ENCODE measurements at places on chromosomes 12 and 14. TPM values are rescaled to one million over a fixed set of nuclear protein-coding genes. Genes with fewer than 3 reads are reported as not detected.

Gene NIN
- total RNA-seq: 40.0 TPM

DNA sequence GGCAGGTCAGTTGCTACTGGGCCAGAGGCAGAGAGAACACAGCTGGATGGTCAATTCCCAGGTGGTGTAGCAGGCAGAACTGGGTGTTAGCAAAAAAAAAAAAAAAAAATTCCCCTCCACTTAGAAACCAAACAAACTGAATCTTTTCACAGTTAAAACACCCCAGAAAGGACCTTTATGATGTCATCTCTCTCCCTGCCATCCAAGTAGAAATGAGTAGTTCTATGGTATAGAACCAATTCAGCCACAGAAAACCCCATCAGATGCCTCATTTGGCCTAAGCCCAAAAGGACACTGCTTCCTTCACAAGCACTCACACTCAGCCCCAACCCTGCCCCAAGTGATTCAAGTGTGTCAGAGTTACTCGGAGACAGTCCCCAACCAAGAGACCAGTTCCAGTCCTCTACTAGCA lies 230.8 kb downstream of the DPF3 start:
- no peak for DNase-seq

- DNase-seq: peak; percentile 75
Measured at GRCh38 chr12:20368651-20369304, 441 bp downstream of the PDE3A start.

DNA sequence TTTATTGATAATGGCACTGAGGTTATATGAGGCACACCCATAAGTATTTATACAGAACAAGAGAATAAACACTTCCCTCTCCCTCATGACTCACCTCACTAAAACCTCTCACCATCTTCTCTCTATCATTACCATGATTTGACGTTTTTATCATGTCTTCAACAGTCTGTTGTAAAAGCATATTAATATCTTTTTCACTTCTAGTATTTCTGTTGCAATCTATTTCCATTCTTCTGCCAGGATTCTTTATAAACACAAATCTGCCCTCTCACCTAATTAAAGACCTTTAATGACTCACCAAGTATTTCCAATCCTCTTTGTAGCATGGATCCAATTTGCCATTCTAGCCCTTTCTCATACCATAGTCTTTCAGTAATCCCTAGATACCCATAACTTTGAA lies 527.7 kb downstream of the SLC16A7 start:
- DNase-seq: no peak

DNA sequence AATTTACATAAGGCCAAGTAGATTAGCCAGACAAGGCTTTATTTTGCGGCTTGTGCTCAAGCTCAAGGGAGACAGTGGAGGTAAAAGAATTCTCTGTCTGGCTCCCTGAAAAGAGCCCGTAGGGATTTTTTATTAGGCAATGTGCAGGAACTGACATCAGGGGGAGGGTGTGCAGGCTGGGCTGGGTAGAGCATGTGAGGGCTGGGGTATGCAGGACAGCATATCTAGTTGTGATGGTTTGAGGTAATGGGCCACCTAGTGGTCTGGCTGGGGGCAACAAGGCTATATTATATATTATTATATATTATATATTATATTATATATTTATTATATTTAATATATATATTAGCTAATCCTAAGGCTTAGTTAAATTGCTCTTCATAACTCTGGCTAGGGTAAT lies 102.1 kb downstream of the TMEM117 start:
- DNase-seq: no peak

- DNase-seq: no peak
Measured at GRCh38 chr12:95804291-95804690, 13.7 kb upstream of the NTN4 start.

Gene SSTR1
- total RNA-seq: 4.0 TPM

GRCh38 chr14:91219517-91220389 lies 24.8 kb downstream of the GPR68 start:
- DNase-seq: no peak

- DNase-seq: no peak
Measured at GRCh38 chr14:53509276-53510244, 356.4 kb upstream of the DDHD1 start.

DNA sequence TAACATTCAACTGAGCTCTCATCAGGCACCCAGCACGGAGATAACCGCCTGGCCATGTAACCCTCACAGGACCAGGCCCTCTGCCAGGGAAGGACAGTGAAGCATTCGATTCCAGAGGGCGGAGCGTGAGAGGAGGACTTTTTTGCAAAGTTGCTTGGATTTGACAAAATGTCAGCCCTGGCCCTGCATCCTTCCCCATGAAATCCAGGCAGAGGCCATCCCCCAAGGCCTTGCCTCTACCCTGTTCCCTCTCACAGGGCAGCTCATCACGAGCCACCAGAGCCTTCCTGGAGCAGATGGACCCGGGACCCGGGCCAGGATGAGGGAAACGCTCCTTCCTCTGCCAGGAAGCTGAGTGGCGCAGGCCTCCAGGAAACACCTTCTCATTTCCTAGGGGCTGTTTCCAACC lies 17.0 kb downstream of the CAMKK2 start:
- DNase-seq: no peak

Gene ENDOU
- total RNA-seq: 0.91 TPM

DNA sequence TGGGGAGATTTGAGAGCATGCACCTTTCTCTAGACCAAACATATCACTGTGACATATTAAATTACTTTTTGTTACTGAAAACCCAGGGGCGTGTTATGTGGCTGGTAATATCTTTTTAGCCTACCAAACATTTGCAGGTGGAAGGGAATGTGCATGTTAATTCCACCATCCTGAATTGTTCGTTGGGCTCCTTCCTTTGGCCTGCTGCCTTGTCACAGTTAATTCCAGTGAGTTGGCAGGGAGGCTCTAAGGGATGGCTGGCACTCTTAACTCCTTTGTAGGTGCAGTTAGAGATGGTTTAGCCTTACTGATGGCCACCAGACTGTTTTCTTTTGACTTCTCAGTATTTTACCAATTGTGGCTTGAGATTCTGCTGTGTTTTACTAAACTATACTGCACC lies 64.5 kb downstream of the DIP2B start:
- no peak for DNase-seq

Gene RNASE13
- not detected for total RNA-seq

Gene ADAMTS20
- not detected for total RNA-seq

Gene GPR84
- total RNA-seq: 1.7 TPM

DNA sequence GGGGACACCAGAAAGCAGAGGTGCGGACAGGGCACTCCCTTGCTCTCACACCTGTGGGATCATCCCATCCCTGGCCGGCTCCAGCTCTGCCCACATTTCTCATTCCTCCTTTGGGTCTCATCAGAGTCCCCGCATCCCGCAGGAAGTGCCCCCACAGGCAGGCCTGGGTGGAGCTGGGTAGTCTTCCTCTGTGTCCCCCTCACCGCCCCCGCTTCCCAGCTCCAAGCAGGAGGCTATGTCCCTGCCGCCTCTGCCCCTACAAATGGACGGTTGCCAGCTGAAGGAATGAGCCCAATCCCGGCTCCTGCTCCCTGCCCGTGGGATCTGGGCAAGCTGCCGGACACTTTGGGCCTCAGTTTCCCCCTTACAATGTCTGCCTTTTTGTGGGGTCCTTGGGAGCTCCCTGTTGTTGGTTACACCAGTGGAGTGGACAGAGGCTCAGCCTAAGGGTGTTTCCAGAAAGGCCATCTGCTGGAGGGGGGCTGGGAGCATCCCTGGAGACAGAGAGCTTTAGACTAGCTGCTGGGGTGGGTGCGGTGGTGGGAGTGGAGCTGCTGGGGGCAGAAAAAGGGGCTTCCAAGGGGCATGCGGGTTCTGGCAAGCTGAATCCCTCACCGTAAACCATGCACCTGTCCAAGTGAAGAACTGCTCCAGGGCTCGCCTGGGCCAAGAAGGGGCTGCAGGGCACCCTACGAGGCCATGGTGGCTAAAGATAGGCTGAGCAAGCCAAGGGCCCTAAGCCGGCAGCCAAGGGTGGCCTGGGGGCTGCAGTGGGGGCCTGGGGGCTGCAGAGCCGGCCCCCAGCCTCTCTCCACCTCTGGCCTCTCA lies 7.9 kb upstream of the GPR132 start:
- DNase-seq: no peak

GRCh38 chr12:31959701-31960391 lies 631 bp downstream of the RESF1 start:
- peak; percentile 90 for DNase-seq

DNA sequence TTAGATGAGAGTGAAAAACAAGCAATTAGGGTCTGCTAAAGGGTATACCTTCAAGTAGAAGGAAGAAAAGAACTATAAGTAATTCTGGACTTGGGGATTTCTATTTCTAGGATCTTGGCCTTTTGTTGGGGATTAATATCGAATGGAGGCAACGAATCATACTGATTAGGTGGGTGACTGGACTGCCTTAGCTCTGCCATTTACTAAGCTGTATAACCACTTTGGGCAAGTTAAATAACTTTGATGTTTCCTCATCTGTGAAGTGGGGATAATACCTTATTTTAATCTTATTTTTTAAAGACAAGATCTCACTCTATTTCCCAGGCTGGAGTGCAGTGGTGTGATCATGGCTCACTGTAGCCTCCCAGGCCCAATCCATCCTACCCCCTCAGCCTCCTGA lies 6.6 kb downstream of the IKBIP start:
- no peak for DNase-seq

DNA sequence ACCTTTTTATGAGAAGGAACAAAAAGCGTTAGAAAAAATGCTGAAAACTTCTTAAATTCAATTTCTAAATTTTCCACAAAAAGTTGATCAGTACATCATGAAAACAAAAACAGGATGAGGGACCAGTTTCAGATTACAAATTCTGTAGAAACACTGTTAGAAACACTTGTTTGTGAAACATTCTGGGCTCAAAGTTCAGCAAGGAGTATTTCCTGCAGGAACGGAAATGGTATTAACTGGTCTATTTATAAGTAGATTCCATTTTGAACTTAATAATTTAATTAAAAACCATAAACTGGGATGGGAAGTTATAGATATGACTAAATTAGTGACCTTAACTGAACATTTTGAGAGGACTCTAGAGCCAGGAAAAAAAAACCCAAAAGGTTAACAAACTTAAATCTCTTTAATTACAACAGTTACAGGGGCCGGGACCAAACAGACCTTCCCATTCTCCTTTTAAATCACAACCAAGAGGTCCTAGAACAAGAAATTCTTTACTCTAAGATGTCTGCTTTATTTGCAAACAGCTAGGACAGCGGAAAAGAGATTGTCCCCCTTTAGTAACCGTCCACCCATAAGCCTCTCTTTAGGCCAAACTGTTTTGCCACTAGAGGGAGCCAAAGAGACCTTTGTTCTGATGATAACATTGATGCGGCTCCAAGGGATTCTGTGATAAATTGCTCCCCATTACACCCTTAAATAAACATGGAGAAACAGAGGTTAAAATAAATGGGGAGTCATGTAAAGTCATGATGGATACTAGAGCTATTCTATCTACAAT lies 69.0 kb upstream of the RERGL start:
- no peak for DNase-seq

- DNase-seq: no peak
Measured at GRCh38 chr12:101021911-101022388, 188.1 kb downstream of the SLC5A8 start.
